ENCODE measurements at places on chromosomes 16 and 17.

DNA sequence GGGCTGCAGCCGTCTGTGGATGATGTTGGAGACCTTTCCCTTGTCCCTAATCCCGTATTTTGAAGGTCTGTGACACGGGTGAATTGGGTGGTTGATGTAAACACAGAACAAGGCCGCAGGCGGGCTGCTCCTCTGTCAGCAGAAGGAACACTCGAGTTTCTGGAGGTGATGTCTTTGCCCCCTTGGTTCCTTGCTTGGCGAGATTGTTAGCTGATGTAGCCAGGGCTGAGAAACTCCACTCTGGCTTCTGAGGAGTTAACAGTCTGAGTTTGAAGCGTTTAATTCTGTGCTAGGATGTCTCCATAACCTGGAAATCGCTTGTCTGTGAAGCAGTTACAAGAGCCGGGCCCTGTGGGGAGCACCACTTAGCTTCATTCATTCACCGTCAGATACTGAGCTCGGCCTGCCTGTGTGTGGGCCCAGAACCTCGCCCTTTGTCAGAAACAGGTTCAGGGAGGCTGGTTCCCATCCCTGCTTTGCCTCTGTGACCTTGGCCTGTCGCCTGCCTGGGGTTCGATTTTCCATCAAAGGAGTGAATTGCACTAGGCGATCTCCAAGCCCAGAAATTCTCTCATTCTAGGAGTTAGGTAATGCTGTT is 1.3 kb downstream of the MAPK8IP3 start:
- no peak for DNase-seq

- no peak for DNase-seq
Measured at GRCh38 chr17:187130-187529, 5.7 kb upstream of the DOC2B start.

GRCh38 chr16:14015948-14016347 is 55.2 kb upstream of the MRTFB start:
- no peak for DNase-seq

DNA sequence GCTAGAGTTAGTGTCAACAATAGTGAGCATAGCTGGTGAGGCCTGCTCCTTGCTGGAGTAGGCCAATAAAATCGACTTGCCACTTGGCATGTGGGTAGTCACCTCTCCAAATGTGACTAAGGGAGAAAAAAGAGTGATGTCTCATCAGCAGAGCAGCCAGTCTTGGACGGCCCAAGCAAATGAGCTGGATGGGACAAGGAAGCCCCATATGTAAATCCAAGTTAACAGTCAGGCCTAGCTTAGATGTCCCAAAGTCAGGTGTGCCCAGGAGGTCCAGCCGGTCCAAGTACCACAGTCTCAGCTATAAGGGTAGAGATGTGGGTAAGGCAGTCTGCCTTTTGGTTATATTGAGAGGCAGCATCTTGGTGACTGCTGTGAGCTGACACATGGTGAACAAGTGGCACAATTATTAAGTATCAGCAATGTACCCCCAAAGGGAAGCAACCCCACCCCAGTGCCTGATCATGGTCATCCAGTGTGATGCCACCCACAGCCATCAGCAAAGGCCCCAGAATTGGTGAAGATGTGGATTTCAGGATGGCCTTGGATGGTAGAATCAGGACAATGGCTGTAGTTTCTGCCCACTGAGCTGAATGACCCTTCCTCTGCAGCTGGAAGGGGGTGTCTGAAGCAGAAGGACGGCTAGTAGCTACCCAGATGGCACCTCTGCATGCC is 83.4 kb downstream of the TNFRSF13B start:
- DNase-seq, result no peak

- no peak for DNase-seq
Measured at GRCh38 chr16:75202069-75202590, 4.8 kb downstream of the CTRB2 start.

- no peak for DNase-seq
Measured at GRCh38 chr16:51290442-51291285, 139.6 kb upstream of the SALL1 start.

GRCh38 chr16:56609463-56609921 is 1.1 kb downstream of the MT2A start:
- peak; percentile 65 for DNase-seq

GRCh38 chr16:52114379-52114778 is 432.6 kb downstream of the TOX3 start:
- DNase-seq, result no peak

- no peak for DNase-seq
Measured at GRCh38 chr16:53121043-53121620, 66.3 kb downstream of the CHD9 start.

DNA sequence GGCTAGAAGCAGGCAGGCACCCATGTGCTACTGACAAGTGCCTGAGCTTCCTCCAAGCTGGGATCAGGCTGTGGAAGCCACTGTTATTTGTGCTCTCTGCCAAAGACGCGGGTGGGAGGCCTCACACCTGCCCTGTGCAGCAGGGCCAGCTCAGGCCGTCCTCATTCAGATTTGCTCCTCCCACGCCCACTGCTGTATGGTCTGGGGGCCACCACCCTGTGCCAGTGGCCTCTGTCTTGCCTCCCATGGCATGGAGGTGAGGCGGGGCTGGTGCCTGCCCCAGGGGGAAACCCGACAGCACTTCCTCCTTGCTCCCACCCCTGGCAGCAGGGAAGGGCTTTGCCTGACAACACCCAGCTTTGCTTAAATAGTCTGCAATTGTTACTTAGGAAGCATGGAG is 356.5 kb upstream of the CDH8 start:
- no peak for DNase-seq

- no peak for DNase-seq
Measured at GRCh38 chr17:63772801-63773271, 561 bp downstream of the CCDC47 start.

- no peak for DNase-seq
Measured at GRCh38 chr16:85384833-85385462, 228.2 kb upstream of the GSE1 start.

DNA sequence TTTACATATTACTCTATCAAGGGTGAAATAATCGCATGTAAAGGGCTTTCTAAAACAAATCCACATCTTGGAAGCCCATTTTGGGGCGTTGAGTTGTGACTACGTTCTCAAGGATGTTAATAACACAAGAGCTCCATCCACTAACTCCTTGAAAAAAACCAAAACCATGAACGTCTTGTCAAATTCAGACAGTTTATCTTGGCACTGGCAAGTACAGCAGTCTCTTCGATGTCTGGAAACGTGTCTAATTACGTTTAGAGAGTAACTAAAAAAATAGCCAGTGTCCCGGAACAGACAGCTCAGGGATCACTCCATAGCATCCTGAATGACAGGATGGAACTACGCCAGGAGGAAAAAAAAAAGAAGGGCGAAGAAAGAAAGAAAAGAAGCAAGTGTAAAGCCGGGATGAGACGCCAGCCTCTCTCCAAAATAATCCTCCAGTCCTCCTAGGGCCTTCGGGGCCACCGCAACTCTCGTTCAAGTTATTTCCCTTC is 954 bp downstream of the MYO1D start:
- no peak for DNase-seq

- peak; percentile 31 for DNase-seq
Measured at GRCh38 chr17:13002761-13003453, 14.9 kb downstream of the ELAC2 start.

DNA sequence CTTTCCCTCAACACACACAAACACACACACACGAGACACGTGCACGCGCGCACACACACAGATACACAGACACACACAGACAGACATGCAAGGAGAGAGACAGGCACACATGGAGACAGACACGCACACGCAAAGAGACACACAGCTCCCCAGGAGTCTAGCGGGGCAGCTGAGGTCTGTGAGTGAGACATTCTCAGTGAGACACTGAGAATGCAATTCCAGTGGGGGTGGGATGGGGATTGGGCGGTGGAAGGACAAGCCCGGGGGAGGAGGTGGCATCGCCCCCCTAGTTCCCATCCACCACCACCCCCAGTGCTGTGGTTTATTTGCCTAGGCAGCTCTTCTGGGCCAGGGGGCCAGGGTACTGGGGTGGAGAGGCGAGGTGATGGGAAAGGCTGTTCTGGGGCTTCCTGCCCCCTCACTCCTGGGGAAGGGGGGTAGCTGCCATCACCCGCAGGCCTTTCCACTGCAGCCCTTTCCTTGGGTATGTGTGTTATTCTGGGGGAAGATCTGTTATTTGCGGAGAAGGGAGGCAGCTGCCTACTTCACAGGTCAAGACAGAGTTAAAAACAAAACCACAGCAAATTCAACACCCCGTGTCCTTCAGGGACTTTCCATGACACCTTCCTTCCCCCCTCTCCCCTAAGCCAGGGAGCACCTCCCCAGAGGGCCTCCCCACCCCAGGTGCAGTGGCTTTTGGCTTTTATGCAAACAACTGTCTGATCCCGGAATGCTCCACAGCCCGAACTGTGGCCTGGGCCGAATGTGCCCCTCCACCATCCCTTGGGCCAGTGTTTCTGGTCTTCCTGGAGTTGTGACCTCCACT is 18.0 kb downstream of the GRB7 start:
- DNase-seq, result no peak

GRCh38 chr16:90035902-90036301 is 16.6 kb upstream of the DBNDD1 start:
- DNase-seq, result no peak

- no peak for DNase-seq
Measured at GRCh38 chr17:35299135-35299534, 56.3 kb downstream of the SLFN5 start.

DNA sequence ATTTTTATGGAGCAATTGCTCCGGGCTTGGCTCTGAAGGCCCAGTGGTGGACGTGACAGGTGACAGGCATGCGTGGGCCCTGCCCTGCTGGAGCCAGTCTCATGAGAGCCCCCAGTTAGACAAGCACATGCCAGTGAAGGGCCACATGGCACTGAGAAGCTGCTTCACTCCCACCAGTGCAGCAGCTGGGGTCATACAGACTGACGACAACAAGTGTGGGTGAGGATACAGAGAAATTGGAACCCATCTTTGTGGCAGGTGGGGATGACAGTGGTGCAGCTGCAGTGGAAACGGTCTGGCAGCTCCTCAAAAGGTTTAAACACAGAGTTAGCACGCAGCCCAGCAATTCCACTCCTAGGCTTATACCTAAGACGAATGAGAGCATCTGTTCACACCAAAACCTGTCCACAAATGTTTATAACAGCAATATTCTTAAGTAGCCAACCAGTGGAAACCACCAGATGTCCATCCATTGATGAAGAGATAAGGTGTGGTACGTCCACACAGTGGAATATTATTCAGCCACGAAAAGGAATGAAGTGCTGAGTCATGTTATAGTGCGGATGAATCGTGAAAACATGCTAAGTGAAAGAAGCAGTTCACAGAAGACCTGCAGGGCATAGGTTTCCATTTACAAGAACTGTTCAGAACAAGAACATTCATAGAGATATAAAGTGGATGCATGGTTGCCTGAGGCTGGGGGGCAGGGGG is 12.5 kb upstream of the CIBAR2 start:
- DNase-seq, result no peak

DNA sequence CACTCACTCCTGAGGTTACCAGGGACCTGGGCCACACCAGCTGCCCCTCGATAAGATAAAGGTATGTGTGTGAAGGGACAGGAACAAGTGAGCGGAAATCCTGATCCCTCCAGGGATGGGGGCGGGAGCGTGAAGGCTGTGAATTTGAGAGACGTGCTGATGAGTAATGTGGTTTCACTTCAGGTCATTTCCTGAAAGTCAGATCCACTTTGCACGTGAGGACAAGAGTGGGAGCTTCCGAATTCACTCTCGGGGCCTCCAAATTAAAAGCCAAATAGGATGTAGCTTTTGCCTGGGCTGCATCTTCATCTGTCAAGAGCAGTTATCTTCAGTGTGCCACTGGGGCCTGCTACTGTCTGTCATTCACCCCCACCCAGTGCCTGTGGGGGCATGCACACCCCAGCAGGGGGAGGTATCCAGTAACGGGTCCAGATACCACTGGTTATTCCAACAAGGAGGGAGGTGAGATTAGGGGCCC is 87.4 kb upstream of the LHX1 start:
- peak; percentile 57 for DNase-seq

DNA sequence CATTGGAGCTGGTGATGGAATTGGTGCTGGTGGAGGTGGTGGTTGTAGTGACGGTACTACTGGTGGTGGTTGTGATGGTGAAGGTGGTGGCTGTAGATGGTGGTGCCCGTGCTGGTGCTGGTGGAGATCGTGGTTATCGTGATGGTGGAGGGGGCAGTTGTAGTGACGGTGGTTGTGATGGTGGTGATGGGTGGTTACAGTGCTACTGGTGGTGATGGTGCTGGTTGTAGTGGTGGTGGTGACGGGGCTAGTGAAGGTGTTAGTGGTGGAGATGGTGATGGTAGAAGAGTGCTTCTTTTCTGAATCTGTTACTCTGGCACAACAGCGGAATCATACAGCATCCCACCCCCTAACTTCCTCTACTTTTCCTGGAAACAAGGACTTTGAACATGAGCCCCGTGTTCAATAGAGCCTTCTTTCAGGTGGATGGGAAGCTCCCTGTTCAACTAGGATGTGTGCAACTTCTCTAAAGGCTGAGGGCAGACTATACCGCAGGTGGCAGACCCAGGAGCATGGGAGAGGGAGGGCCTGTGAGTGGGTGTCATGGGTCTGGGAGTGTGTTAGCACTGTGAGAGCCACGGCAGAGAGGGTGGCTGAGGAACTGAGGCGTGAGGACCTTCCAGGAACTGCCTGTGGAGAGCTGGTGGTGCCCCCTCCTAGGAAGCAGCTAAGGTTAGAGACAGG is 8.2 kb downstream of the TBX21 start:
- DNase-seq, result no peak

DNA sequence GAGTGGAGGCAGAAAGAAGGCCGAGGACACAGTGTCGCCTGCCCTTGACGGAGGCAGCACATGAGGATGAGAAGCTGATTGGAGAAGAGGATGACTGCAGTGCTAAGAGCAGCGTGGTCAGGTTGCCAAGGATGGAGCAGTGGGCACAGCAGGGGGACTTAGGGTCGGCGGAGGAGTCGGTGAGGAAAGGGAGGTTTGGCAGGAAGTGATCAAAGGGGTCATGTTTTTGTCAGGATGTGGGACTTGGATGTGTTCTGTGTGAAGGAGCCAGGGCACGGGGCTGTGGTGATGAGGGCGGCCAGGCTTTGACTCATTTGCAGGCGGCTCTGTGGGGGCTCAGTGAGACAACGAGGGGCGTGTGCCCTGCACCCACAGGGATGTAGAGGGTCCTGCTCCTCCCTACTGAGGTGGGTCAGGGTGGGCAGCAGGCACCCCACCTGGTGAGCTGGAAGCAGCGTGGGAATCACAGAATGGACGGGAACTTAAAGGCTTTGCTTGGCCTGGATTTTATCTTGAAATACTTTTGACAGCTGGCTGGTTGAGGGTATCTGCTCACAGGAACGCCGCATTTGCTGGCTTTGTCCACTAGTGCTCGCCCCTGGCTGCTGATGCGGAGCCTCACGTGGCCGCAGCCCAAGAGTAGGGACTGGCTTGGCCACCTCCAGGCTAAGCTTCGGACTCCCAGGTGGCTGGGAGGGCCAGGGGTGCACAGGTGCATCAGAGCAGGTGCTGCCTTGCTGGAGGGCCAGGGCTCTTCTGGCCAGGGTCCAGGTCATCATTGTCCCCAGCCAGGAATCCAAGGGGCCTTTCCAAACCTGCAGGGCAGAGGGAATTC is 6.0 kb downstream of the MPG start:
- no peak for DNase-seq

Measured in activated CD4-positive, alpha-beta T cell treated with anti-CD3 and anti-CD28 coated beads for 24 hours (primary cell).